ENCODE measurements at places on chromosomes 2 and 18.

DNA sequence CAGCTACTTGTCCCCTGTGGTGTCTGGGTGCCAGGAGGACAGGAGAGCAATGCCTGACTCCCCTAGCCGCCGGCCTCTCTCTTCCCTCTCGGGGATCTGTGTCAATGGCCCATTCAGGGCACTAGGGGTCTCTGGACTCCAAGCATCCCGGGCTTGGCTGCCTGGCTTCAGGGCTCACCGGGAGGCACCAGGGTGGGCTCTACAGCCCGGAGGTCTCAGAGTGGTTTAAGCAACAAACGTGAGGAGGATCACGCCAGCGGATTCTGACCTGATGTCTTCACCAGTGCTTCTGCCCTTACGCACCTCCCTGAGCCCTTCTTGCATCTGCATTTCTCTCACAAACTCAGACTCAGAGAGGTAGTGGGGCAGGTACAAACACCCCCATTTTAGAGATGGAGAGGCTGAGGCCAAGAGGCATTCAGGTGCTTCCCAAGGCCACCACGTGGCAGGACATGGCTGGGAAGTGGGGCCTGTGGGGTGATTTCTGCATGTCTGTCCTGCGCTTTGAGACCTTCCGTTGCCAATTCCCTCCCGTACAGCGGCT lies 243.0 kb downstream of the CELF4 start:
- peak; percentile 51 for DNase-seq

GRCh38 chr2:9941196-9941995 lies 10.1 kb upstream of the GRHL1 start:
- no peak for DNase-seq

GRCh38 chr2:219658196-219658846 lies 30.9 kb downstream of the SLC4A3 start:
- DNase-seq: no peak

DNA sequence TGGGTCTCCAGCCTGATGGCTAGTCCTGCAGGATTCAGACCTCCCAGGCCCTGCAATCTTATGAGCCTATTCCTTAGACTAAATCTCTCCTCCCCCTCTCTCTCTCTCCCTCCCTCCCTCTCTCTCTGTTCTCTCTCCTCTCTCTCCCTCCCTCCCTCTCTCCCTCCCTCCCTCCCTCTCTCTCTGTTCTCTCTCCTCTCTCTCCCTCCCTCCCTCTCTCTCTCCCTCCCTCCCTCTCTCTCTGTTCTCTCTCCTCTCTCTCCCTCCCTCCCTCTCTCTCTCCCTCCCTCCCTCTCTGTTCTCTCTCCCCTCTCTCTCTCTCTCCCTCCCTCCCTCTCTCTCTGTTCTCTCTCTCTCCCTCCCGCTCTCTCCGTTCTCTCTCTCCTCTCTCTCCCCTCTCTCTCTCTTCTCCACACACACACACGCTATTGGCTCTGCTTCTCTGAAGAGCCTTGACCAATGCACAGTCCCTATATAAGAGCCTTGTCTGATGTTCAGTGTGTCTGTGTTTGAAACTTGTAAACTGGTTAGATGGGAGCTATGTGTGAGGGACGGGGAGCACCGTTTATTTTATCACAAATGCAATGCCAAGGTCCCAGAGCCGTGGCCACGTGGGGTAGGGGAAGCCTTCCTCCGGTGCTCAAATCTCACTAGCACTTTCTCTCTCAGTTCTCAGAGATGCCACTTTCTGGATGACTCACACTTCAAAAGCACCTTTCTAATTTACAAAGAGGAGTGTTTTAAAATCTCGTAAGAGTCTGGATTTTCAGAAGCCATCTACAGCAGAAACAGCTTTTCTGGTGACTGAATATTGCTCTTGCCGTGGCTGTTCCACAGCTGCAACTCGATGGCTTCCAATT lies 9.4 kb upstream of the PRLH start:
- no peak for DNase-seq

GRCh38 chr2:83103613-83104012 lies 1355.5 kb downstream of the SUCLG1 start:
- no peak for DNase-seq

DNA sequence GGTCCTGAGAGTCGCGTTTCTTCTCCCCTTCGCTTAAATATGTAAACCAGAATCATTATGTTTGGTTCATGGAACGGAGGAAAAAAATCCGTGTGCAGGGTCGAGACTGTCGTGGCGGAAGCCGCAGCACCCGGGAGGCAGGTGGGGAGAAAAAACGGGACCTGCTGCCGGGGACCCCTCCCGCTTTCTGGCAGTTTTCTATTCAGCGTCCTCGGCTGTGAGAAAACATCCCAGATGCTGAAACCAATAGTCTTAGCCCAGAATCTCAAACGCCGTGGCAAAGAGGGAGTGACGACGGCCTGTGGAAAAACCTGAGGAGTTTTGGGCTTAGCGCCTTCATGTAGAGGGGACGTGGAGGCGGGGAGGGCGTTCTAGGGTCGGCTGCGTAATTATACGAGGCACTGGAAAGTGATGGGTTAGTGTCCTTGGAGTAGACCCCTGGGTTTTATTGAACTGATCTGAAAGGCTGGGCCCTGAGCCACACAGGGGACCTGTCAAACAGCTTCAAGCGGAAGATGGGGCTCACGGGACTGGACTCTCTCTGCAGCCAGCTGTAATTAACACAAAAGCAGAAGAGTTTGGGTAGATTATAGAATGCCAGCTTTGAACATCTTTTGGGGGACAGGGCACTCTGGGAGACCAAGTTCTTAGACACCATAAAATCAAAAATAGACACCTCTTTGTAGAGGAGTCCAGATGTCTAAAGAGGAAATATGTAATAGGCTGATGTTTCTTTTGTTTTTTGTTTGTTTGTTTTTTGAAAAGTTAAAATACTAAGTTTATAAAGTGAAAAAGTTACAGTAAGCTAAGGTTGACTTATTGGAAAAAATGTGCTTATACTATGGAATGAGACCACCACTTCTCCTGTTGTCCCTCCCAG lies 834 bp upstream of the BUB1 start:
- peak; percentile 21 for DNase-seq

- DNase-seq: no peak
Observed at GRCh38 chr18:13492314-13492713, 234.0 kb downstream of the FAM210A start.

DNA sequence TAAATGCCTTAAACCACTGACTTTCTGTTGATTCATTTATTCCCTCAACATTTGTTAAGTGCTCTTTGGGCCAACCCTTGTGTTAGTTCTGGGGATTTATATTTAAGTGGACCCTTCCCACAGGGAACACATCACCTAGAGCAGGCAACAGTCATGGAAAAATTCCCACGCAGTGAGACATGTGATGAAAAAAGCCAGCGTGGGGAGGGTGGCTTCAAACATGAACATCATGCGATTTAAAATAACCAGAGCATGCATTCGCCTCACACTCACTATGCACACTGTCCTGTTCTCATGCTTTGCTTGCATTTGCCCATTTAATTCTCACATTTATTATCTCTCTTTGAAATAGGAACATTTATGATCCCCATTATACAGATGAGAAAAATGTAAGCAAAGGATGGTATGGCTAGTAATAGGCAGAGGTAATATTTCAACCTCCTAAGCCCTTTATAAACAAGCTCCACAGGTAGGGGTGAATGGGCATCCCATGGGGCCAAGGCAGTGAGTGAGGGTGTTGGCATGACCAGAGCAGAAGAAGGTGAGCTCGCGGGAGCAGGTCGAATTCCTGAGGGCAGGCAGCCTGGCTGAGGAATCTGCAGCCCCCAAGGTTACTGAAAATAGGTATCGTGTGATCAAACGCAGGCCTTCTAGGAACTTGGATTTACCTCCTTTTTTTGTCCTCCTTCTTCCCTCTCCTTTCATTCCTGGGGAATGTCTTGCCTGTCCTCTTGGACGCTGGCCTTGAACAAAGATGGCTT lies 297.8 kb downstream of the MYCN start:
- DNase-seq: no peak

DNA sequence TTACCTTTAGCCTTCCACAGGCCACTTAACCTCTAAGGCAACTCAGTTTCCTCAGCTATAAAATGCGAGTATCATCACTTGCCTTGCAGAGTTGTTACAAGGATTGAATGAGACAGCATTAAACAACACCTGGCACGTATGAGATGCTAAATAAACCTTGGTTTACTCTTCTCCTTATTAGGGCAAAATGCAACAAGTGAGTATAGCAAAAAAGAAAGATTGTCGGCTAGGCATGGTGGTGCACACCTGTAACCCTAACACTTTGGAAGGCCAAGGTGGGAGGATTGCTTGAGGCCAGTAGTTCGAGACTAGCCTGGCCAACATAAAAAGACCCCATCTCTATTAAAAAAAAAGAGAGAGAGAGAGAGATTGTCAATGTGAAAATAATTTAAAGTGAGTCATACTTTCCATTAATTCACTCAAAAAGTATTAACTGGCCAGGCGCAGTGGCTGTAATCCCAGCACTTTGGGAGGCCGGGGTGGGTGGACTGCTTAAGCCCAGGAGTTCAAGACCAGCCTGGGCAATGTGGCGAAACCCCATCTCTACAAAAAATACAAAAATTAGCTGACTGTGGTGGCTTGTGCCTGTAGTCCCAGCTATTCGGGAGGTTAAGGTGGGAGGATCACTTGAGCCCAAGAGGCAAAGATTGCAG lies 8.0 kb downstream of the ATAD2B start:
- no peak for DNase-seq

GRCh38 chr2:230777721-230778120 lies 65.1 kb downstream of the CAB39 start:
- DNase-seq: no peak

DNA sequence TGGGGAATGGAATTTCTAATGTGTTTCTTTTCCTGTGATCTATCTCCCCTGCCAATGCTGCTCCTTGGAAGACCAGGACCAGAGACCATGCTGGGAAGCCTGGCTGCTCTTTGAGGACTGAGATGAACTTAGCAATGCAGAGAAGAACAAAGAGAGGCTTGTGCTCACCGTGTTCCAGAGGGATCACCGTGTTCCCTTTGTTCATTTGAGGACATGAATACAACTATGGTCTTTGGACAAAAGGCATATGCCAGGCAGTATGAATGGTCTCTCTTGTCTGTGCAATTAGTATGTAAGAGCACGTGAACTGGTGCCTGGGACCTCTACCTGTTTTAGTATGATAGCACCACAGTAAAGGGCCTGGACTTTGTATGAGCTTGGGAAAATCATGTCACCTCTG lies 139.9 kb downstream of the TDRD15 start:
- DNase-seq: peak; percentile 96

GRCh38 chr2:175136334-175137215 lies 31.4 kb downstream of the ATF2 start:
- DNase-seq: no peak

DNA sequence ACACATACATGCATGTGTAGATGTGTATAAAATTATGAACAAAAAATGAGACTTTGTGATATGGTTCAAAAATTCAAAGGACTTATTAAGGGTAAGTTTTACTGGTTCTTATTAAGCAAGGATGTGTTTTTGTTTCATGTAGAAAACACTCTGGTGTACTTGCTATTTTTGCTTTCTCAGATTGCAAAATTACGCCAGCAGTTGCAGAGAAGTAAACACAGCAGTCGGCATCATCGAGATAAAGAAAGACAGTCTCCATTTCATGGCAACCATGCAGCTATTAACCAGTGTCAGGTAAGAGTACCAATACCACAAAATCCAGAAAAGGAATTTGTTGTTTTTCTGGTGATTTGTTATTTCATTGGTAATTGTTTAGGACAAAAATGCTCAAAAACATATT lies 91.3 kb downstream of the FAM117B start:
- DNase-seq: peak; percentile 5

DNA sequence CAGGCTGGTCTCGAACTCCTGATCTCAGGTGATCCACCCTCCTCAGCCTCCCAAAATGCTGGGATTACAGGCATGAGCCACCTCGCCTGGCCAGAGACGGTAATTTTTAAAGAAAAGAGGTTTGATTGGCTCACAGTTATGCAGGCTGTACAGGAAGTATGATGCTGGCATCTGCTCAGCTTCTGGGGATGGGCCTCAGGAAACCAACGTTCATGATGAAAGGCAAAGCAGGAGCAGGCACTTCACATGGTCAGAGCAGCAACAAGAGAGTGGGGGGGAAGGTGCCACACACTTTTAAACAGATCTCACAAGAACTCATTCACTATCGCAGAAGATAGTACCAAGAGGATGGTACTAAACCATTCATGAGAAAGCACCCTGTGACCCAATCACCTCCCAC lies 38.0 kb upstream of the GPD2 start:
- DNase-seq: no peak

GRCh38 chr2:39537150-39537549 lies 100.1 kb upstream of the MAP4K3 start:
- no peak for DNase-seq

GRCh38 chr2:48312126-48312525 lies 217.8 kb upstream of the STON1 start:
- no peak for DNase-seq

- no peak for DNase-seq
Observed at GRCh38 chr2:18551623-18552022, 8.8 kb downstream of the RDH14 start.

DNA sequence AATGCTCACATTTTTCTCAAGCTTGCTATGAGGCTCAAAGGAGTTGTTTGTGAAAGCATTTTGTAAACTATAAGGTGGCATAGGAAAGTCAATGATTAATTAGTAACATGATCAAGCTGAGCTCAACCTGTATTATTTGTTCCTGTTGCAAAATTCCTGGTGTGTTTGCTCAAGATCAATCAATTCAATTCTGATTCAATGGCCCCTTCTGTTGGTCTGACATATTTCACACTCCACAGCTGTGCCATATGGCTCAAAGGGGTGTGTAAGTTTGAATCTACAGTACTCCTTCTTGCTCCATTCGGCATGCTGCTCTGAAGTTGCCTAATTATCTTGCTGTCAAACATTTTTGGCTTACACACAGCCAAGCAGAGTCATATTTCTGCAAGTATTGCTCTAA lies 341.6 kb upstream of the LRP1B start:
- DNase-seq: peak; percentile 19

DNA sequence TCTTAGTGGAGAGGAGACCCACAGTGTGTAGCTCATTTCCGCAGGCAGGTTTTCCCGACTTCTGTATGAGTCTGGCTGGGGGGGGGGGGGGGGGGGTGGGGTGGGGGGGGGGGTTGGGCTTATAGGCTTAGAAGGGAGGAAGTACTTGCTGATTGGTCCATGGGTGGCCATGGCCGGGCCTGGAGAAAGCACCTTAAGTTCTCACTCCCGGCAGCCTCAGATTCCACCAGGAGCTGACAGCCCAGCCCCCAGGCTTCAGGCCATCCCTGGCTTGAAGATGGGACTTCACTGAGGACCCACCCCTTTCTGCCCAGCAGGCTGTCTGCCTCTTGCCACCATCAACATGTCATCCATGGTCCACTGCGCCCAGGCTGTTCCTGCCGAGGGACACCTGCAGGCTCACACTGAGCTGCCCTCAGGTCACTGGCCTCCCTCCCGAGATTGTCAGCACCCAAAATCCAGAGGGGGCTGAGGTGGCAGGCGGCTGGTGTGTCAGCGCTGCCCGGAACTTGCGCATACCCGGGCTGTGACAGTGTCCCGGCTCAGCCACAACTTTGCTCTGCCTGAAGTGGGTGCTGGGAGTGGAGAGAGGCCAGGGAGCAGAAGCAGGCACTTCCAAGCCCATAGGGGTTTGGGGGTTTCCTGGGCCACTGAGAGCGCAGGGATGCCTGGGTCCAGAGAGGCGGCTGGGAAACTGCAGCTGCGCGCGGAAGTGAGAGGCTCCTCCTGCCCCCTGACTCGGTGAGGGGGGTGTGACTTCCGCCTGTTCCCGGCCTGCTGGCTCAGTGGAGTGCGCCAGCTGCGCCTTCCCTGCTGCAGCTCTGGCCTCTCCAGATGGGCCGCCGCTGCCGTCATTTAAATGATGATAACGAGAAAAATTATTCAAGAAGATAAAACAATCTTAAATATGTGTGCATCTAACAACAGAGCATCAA lies 256.1 kb downstream of the RPRM start:
- DNase-seq: no peak

GRCh38 chr2:111058264-111058663 lies 62.5 kb upstream of the BCL2L11 start:
- no peak for DNase-seq

- no peak for DNase-seq
Observed at GRCh38 chr2:29922605-29923004, 1.2 kb upstream of the ALK start.
